T47D (cell line): ENCODE measurements at places on chromosomes 7 and 10.

DNA sequence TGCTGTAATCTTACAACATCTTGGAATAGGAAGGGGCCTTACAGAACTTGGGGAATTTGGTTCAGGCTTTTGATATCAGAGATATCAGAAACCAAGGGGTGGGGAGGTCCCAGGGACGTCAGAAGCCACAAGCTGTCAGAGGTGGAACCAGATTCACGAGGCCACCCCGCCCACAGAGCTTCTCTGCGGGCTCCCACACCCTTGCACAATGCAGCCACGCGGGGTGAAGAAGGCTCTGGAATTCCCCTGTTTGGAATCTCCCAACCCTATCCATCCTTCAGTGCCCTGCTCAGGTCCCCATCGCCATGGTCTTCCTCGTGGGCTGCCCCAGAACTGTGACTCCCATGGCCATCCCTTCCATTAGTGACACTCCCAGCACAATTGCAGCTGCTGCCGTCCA is 247.1 kb upstream of the SHH start:
- DNase-seq = no peak

GRCh38 chr10:133102415-133103095 is 14.8 kb downstream of the ADGRA1 start:
- DNase-seq = no peak

DNA sequence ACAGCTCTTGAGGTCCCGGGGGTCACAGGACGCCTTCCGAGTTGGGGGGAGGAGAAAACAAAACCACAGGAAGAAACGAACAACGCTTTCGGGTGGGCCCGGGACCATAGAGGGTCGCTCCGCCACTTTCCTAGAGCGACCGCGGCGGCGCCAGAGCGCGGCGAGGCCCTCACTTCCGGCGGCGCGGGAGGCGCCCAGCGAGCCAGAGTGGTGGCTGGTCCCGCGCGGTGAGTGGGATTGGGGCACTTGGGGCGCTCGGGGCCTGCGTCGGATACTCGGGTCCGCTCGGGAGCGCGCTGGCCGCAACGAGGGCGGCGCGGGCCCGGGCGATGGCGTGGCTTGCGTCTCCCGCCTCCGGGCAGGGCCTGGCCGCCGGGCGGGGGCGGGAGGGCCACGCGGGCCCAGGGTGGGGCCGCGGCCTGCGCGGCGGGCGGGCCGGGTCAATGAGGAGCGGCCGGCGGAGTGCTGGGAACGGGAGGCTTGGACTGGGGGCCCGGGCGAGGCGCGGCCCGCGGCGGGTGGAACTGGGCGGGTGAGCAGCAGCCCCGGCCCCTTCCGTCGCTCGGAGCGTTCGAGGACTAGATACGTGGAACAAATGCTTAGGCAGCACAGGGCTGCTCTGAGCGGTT is at the start of gene ZNF22:
Gene ZNF22 (plus strand): TSS at position 172 of the 629 bp plus-strand sequence. CDS start 2,446 bp downstream, outside the sequence.
- no peak for DNase-seq

- DNase-seq = no peak
Measured at GRCh38 chr7:84688671-84689070, 494.1 kb upstream of the SEMA3A start.

DNA sequence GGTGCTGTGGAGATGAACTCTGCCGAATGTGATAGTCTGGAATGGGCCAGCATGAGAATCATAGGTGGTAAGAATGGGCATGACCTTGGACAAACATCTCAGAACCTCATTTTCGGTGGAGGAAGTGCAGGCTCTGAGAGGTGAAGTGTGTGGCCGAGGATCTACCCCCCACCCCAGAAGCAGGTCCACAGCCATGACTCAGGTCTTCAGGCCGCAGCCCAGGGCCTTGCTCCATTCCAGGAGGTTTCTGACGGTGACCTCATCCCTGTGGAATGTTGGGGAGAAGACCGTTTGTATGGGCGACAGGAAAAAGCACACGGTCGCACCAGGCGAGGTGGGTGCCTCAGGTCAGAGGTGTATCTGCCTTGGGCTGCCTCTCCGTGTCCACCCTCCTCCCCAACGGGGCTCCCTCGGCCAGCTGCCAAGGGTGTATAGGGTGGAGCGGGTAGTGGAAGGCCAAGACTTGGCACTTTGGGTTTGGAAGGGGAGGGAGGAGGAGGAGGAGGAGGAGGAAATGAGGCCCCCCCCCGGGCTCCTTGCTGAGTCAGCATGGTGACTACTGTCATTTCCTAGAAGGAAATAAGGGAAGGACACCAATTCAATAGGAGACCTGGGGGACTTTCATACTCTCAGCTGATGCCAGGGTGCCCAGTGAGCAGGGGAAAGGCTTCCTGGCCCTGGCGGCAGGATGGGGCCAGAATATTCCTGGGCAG is 168.0 kb upstream of the RHEB start:
- DNase-seq = peak; percentile 84

- DNase-seq = no peak
Measured at GRCh38 chr7:139457153-139457946, 26.1 kb downstream of the KLRG2 start.
